ENCODE measurements at places on chromosomes 7 and 10. TPM values are rescaled to one million over a fixed set of nuclear protein-coding genes. Genes with fewer than 3 reads are reported as not detected.

The NPTX2 gene
- not detected for total RNA-seq

The CYP2E1 gene
- not detected for total RNA-seq

- no peak for DNase-seq
These were observed 98.9 kb downstream of the ARHGAP12 start for GRCh38 chr10:31829776-31830175.

The SUPV3L1 gene
- total RNA-seq: 55.6 TPM

The SFMBT2 gene
- 22.0 TPM for total RNA-seq

Measured in activated naive CD8-positive, alpha-beta T cell treated with anti-CD3 and anti-CD28 coated beads for 36 hours (primary cell).